ENCODE measurements at places on chromosomes 7 and 10.

GRCh38 chr7:149793261-149793660, 19.9 kb upstream of the ZNF467 start:
- DNase-seq = no peak

DNA sequence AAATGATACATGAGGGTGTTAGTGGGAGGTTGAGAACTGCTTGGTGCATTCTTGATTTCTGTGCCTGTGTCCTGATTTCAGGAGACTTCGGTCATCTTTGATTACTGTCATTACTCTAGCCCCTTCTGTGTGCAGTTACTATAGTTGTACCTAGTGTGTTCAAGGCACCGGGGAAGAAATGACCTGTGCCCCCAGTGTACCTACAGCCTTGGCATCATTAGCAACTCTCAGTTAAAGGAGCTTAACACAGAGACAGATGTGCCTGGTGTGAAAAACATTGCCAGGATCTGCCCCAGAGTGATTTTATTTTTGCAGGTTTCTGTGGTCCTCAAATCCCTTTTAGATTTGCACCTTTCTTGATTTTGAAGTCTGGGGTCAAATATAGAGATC, 62.2 kb downstream of the ARID5B start:
- no peak for DNase-seq

DNA sequence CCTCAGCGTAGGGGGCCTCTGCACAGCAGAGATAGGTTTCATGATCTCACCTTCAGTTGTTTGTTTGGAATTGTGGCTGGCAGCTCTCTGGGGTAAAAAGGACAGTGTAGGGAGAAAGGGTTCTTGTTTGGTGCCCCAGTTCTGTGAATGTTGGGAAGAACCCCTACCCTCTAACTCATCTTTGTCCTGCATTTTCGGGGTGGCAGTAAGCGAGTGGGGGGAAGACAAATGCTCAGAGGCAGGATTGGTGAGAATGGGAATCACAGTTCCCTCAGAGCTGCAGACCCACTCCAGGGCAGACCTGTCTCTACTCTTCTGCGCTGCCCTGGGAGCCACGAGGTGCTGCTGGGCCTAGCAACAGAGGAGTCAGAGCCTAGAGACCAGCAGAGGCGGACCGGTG, 1.8 kb upstream of the LBX1 start:
- no peak for DNase-seq

DNA sequence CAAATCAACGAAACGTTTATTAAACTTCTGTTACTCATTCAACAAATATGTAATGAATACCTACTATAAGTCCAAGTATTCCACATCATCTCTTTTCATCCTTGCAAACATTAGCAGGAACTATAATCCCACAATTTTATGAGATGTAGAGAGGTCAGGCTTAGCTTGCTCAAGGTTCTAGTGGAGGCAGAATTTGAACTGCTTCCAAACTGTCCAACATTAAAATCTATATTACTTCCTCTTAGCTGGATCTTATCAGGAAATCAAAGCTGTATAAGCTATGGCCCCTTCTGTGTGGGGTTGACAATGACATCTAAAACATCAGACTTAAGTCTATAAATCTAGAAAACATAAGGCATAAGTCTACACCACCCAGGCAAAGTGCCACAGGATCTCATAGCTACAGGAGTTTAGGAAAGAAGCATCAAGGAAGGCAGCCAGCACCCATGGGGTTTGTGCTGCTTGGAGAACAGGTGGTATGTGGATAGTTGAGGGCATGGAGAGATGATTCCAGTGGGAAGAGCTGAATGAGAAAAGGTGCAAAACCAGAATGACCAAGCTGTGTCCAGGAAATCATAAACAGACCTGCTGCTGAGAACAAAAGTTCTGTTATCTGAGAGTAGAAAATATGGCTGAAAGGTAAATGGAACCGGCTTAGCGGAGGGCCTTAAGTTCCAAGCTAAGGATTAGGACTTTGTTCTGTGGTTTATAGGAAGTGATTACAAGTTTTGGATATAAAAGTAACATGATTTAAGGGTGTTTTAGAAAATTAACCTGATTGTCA, 34.5 kb downstream of the PAPSS2 start:
- DNase-seq = no peak

GRCh38 chr7:100099452-100099851, 1.7 kb downstream of the MCM7 start:
- DNase-seq = no peak

- DNase-seq = no peak
Observed at GRCh38 chr7:50369143-50370026, 64.9 kb downstream of the IKZF1 start.

DNA sequence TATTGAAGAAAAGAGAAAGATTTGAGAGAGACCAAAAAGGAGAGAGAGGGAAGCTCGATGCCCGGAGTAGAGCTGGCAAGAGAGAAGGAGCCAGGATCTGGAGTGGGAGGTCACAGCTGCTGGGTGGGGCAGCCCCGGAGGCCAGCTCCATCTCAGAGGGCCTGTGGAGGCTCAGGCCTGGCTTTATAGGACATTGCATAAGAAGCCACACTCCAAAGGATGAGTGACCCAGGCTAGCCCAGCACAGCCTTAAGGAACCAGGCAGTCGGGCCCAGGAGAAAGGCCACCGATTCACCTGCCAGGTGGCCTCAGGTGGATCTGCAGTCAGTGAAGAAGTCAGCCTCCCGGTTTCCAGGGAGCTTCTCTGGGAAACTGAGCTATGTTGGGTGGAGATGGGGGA, 676 bp downstream of the PLAC9 start:
- no peak for DNase-seq

DNA sequence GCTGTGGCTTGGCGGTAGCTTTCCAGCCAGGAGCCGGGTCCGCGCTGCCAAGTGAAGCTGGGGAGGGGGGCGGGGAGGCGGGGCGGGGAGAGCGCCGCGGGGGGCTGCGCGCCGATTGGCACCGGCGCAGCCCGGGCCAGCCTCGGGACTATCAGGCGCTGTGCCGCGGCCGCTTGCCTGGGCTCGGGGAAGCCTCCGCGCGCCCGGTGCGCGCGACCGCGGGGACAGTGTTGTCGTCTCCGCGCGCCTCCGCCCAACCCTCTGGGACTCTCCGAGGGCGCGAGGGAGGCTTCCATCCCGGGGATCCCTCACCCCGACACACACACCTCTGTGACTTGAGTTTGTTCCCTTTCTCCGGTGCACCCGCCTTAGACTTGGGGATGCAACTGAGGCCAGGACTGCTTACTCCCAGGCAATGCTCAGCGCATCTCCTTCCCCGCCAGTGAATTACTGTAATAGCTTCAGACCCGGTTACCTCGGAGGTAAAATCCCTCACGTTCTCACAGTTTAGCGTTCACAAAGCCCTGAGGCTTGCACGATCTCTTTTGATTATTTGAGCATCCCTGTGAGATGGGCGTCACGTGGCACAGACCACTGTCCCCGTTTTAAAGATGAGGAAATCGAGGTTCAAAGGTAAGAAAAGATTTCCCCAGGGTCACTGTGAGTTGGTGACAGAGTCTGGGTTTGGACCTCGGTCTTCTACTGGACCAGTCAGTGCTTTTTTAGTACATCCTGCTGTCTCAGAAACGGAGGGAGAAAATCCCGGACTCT, at the start of gene NKX1-2:
TSS of gene NKX1-2 (minus strand) at position 24 of the 771 bp plus-strand sequence. CDS start 92 bp downstream, outside the sequence.
- DNase-seq = no peak

- no peak for DNase-seq
Observed at GRCh38 chr10:29956335-29956924, 103.0 kb downstream of the JCAD start.

- no peak for DNase-seq
Observed at GRCh38 chr10:82966130-82966529, 1091.1 kb downstream of the NRG3 start.

- DNase-seq = no peak
Observed at GRCh38 chr7:39670052-39670451, 46.7 kb downstream of the RALA start.

- DNase-seq = no peak
Observed at GRCh38 chr7:801940-802381, 30.3 kb upstream of the SUN1 start.

DNA sequence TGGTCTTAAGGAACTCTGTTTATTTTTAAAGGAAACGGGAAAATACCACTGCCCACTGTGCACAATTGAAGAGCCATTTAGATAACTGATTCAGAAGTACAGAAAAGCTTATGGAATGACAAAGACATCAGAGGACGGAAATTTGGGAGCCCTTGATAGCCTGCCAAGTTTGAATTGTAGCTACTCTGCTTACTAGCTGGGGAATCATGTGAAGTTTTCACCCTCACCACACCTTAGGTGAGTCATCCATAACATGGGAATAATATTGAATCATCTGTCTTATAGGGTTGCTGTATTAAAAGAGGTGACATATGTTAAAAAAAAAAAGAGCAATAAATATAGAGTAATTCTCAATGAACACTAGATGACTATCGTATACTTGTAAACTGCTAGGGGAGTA, 1104.2 kb downstream of the GATA3 start:
- DNase-seq = no peak

DNA sequence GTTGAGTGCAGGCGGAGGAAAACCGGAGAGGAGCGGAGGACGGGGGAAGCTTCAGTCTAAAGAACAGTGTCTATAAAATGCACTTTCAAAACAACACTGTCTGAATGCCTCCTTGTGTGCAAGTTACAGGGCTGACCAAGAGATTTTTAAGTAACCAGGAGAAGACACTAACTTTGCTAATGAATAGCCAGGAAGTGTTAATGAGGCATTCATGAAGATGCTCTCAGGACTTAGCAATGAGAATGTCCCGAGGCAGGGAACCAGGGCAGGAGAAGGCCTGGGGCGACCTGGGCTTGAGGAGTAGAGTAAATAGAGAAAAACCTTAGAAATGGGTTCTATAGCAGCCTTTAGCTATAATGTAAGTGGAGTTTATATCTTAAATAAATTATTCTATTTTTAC, 312.1 kb downstream of the SKIDA1 start:
- no peak for DNase-seq

DNA sequence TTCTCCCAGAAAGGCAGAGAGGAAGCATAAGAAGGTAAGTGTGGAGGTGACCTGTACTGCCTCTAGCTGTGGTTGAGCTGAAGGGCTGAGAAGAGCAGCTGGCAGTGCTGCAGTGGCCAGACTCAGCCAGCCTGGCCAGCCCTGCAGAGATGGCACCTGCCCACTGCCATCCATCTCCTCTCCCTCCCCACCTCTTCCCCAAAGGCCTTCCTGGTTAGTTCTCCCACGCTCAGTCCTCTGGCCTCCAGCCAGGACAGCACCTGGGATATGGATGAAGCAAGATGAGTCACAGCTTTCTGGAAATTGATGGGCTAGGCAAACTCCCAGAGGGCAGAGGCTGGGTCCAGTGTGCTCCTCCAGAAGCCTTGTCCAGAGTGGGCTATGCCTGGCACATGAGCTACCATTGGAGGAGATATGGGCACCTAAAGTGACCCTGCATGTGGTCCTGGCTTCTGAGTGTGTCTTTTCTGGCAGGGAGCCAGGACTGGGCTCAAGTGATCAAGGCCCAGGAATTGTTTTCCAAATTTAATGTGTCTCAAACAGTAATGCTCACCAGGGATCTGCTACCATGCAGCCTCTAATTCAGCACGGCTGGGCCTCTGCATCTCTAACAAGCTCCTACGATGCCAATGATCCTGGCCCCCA, 81.0 kb upstream of the CACUL1 start:
- no peak for DNase-seq

DNA sequence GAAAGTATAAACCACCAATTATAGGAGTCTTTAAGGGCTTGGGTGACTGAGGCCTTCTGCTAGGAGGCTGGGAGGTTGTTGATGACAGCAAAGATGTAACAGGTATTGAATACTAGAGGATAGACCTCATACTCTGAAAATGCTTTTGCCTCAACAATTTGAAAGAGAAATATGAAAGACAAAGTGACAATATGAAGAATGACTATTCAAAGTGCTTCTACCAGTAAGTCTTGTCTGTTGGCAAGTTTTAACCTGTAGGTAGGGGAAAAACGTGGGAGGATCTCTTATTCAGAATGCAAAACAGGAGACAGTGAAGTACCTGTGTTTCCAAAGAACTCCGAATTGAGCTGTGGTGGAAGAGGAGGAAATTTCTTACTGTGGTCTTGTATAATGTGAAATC, 38.2 kb downstream of the GBF1 start:
- DNase-seq = no peak

DNA sequence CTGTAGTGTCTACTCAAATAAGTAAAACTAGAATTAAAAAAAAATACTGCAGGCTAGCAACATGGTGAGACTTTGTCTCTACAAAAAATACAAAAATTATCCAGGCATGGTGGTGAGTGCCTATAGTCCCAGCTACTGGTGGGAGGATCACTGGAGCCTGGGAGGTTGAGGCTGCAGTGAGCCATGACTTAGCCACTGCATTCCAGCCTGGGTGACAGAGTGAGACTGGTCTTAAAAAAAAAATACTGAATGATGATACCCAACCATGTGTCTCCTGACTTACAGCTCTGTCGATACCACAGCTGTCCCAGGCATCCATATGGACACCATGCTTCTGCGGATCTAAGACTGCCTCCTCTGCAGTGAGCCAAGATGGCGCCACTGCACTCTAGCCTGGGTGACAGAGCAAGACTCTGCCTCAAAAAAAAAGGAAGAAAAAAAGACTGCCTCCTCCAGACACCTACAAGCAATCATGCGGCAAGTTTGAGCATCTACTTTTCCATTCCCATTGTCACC, 7.9 kb upstream of the FRAT1 start:
- DNase-seq = no peak

GRCh38 chr7:117564080-117564479, 84.3 kb downstream of the CFTR start:
- no peak for DNase-seq

GRCh38 chr10:29784175-29784773, 149.5 kb upstream of the SVIL start:
- no peak for DNase-seq

DNA sequence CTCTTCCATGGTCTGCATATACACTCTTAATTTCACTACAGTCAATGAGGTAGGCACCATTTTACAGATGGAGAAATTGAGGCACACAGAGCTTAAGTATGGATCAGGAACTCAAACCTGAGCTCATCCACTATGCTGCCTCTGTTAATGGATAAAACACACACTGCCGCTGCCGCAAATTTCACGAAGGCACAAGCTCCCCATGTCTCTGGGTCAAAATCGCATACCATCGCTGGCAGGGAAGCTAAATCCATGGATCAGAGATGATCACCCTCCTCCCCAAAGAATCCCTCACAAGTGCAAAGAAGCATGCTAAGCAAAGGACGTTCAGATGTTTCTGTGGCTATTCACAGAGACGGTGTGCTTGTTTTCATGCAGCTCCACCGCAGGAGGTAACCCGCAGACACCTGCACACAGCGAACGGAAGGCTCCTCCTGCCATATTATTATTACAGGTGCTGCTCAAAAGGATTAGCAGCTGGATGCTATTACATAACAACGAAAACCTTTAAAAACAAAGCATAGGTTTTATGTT, 109.3 kb downstream of the UBE2H start:
- no peak for DNase-seq
